ENCODE measurements at places on chromosomes 1 and 21.
A peak's percentile ranks its signal among the peaks of the same experiment; 100 is the strongest.

DNA sequence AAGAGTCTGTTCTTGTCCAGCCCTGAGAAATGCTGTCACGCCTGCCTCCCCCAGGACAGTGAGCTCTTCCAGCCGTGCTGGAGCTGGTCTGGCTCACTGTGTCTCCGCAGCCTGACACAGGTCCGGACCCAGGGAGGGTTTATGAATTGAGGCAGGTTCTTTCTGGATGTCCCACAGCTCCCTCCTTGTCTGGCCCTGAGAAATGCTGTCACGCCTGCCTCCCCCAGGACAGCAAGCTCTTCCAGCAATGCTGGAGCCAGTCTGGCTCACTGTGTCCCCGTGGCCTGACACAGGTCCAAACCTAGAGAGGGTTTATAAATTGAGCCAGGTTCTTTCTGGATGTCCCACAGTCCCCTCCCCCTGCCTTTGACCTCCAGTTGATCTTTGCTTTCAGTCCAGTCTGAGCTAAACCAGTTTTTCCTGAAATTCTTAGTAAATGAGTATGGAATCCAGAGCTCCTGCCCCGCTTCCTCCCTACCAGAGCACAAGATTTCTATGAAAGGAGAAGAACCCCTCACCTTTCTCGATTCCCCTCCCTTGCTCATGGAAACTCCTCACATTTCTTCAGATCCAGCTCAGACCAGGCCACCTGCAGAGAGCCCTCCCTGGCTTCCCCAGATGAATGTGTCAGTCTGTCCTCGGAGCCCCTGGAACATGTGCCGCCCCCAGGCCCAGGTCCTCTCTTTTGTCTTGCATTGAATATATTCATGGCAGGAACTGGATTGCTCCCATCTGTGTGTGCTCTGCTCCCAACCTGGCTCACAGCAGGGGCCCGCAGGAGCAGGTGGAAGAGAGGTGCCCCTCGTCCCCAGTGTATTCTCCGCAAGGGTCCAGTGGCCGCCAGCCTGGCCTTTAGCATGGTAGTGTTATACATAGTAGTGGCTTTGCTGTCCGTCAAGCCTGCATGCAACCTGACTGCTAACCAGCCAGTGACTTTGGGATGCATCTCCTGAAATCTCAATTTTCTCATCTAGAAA lies 116.3 kb downstream of the EPHB2 start:
- DNase-seq: peak; percentile 66

DNA sequence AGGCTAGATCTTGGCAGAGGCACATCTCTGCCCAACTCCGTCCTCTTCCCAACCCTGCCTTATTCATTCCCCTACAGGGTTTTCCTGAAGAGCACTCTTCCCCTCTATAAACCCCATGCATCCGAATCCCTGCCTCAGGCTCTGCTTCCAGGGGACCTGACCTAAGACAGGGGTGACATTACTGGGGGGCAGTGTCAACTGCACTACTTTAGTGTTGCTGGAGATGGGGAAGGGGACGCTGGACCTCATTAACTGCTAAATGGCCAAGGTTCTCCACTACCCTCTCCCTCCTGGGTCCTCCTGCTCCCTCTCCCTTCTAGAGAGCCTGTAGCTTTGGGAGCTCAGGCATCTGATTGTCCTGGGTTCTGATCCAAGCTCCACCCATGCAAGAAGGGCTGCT lies 126.2 kb downstream of the GRIK3 start:
- DNase-seq: no peak

GRCh38 chr1:172466795-172467407 lies 23.0 kb upstream of the PIGC start:
- peak; percentile 74 for DNase-seq

GRCh38 chr1:46405724-46406123 lies 11.6 kb downstream of the FAAH start:
- DNase-seq: no peak

- DNase-seq: no peak
Observed at GRCh38 chr1:108824051-108824450, 32.8 kb downstream of the AKNAD1 start.

GRCh38 chr1:103517380-103518047 lies 8.0 kb upstream of the RNPC3 start:
- peak; percentile 46 for DNase-seq

Data from M059J (cell line).